ENCODE measurements at places on chromosomes 7 and 10. TPM values are rescaled to one million over a fixed set of nuclear protein-coding genes. Genes with fewer than 3 reads are reported as not detected.

- no peak overlapping the region for H3K27ac ChIP-seq
- no peaks in the 10 kb centered on the region for H3K27me3 ChIP-seq
- peaks cover 10% of the 10 kb centered on the region for H3K4me1 ChIP-seq
- DNase-seq: no peak
- peaks cover 9% of the 10 kb centered on the region for H3K36me3 ChIP-seq
These were observed 31.3 kb downstream of the HIBADH start for GRCh38 chr7:27631391-27631790.

DNA sequence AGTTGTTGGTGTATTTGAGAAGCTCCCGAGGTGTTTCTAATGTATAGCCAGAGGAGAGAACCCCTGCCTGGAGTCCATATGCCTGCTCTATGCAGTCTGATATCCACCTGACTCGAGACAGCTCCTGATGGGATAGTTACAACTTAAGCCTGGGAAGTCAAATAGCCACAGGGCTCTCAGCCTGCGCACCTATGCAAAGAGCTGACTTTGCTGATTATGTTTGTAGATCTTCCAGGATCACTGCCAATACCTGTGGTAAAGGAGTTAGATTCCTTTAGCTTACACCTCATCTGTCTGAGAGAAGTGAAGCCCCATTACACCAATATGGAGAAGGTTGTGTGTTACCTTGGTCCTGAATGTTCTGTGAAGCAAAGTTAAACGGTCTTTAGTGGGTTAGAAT, 1063.3 kb downstream of the NRG3 start:
- no peak overlapping the region for H3K27ac ChIP-seq
- H3K27me3 ChIP-seq: no peaks in the 10 kb centered on the region

DNA sequence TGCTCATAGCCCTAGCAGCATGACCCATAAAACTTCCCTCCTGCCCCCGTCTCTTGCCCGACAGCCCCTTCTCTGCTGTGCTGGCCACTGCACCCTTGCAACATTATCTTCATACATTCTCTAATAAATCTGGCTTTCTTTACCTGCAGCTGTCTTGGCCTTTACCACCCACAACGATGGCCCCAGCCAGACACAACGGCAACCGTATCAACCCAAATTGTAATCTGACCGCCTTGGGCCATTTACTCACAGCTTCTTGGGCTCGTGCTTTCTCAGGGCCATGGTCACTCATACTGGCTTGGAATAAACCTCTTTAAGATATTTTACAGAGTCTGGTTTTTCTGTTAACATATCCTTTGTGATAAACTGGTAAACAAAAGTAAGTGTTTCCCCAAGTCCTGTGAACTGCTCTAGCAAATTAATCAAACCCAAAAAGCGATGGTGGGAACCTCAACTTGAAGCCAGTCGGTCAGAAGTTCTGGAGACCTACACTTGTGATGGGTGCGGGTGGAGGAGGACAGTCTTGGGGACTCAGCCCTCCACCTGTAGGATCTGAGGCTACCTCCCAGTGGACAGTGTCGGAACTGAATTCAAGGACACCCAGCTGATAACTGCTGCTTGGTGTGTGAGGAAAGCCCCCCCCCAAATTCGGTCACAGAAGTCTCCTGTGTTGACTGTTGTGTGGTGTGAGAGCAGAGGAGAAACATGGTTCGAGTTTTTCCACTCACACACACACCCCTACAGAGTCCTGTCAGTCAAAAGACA, 87.6 kb upstream of the ATP6V0A4 start:
- no peaks in the 10 kb centered on the region for H3K4me1 ChIP-seq
- H3K27ac ChIP-seq: no peak overlapping the region
- no peaks in the 10 kb centered on the region for H3K27me3 ChIP-seq
- no peak overlapping the region for H3K4me3 ChIP-seq
- no peak for DNase-seq
- no peaks in the 10 kb centered on the region for H3K36me3 ChIP-seq

DNA sequence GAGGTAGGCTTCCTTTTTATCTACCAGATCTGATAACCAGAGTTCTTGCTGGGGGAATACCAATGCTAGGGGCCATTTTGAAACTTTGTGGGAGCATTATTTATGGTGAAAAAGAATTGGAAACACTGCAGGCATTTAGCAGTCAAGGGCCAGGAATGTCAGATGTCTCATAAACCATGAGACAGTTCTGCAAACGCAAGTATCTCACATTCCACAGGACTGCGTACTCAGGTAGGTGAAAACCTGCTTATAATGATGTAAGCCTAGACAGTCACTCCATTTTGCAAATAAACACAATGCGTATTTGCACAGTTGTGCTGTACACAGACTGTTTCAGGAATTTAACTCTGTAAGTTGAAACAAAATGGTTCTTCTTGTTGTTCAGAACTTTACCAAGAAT, 33.9 kb downstream of the ECHDC3 start:
- no peak overlapping the region for H3K27ac ChIP-seq
- H3K36me3 ChIP-seq: no peaks in the 10 kb centered on the region
- H3K4me3 ChIP-seq: no peak overlapping the region
- DNase-seq: no peak

DNA sequence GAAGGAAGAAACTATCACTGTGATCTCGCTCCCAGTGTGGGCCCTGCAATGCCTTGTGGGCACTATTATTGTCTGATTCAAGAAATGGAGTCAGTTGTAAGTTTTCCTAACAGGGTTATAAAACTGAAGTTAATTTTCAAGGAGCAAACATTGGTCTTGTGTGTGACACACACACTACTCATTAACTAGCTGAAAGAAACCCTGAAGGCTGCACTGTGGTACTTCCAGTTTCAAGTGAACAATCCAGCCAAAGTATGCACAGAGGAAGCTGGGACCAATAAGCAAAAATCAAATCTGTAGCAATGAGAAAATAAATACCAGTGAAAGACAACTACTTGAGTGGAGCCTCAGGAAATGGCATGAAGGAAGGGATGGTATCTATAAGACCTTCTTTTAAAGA, 506.6 kb upstream of the POT1 start:
- no peak for DNase-seq
- no peaks in the 10 kb centered on the region for H3K36me3 ChIP-seq
- H3K27ac ChIP-seq: no peak overlapping the region
- no peaks in the 10 kb centered on the region for H3K4me1 ChIP-seq
- H3K27me3 ChIP-seq: no peaks in the 10 kb centered on the region
- no peak overlapping the region for H3K4me3 ChIP-seq

RNF148 gene
- 0.74 TPM for total RNA-seq

LIPN gene
- not detected for total RNA-seq

EGFR gene
- total RNA-seq: 22.5 TPM

SUN3 gene
- total RNA-seq: not detected

OPALIN gene
- total RNA-seq: not detected
